ENCODE measurements at places on chromosomes 3 and 15. TPM values are rescaled to one million over a fixed set of nuclear protein-coding genes. Genes with fewer than 3 reads are reported as not detected.

CHRM5 gene
- total RNA-seq, result 0.02 TPM

PAK2 gene
- total RNA-seq, result 29.7 TPM

CD200R1L gene
- total RNA-seq, result not detected

COLQ gene
- 0.45 TPM for total RNA-seq

EPHB3 gene
- 0.50 TPM for total RNA-seq

MTHFS gene
- 102 TPM for total RNA-seq

KY gene
- total RNA-seq, result 0.08 TPM

All from A549 treated with CORT108297 at 1 μM for 4 hours (cell line).